H54 (cell line): ENCODE measurements at places on chromosomes 5 and 9.

DNA sequence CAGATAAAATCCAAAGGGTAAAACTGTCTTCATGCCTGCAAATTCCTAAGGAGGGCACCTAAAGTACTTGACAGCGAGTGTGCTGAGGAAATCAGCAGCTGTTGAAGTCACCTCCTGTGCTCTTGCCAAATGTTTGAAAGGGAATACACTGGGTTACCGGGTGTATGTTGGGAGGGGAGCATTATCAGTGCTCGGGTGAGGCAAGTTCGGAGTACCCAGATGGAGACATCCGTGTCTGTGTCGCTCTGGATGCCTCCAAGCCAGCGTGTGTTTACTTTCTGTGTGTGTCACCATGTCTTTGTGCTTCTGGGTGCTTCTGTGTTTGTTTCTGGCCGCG lies 727 bp upstream of the ADRB2 start:
- no peak for DNase-seq

- DNase-seq: no peak
These were observed 4.0 kb downstream of the GFI1B start for GRCh38 chr9:132982458-132982857.

GRCh38 chr5:171541341-171541776 lies 121.9 kb downstream of the FGF18 start:
- no peak for DNase-seq

- DNase-seq: no peak
These were observed 2.7 kb downstream of the OR2V2 start for GRCh38 chr5:181149806-181150733.

DNA sequence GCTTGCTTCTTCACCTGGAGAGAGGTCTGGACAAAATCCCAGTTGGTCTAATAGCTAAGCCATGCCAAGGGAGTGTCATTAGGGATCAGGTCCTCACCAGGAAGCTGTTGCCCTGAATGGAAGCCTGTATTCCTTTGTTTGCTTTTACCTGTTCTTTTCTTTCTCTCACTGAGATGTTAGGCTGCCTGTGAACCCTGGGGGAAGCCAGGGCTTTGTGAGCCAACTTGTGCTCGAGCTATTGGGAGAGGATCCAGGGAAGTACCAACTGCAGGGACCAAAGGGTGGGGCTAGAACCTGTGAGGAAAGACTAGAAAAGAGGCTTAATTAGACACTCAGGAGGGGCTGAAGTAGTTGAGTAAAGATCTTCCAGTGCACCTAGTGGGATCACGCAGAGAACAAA lies 451.2 kb upstream of the TLE4 start:
- no peak for DNase-seq

DNA sequence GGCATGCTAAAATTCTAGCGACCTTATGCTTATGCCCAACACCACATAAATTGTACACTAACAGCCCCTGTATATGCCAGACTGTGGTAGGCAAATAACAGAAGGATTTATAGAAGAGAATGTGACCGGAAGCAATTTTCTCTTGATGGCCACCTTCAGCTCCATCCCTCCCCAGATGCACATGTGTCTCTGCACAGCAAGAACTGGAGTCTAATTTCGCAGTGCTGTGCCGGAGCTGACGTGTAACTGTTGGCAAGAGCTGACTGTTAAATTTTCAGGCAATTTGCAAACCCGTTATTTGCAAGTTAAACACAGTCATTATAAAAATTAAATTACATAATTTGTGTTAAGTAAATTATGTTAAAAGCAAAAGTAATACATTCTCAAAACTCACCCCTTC lies 48.4 kb downstream of the PCA3 start:
- DNase-seq: no peak

GRCh38 chr5:79800979-79801827 lies 111.6 kb downstream of the CMYA5 start:
- DNase-seq: no peak

DNA sequence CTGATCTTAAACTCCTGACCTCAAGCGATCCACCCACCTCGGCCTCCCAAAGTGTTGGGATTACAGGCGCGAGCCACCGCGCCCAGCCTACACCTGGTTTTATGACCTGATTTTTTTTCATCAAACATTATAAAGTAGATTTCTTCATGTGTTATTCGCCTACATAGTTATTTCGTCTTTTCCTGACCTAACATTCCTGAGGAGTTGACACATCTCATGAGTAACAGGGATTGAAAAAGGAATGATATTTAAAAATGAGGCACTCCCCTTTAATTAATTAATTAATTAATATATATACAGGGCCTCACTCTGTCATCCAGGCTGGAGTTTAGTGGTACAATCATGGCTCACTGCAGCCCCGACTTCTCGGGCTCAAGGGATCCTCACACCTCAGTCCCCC lies 20.2 kb upstream of the MTMR12 start:
- DNase-seq: no peak

- DNase-seq: peak; percentile 92
These were observed 40.3 kb upstream of the ABCA1 start for GRCh38 chr9:104968025-104968982.

- DNase-seq: no peak
These were observed 2.7 kb upstream of the ANXA2R start for GRCh38 chr5:43042626-43043399.

- DNase-seq: no peak
These were observed 31.7 kb downstream of the CEP72 start for GRCh38 chr5:643811-644271.

DNA sequence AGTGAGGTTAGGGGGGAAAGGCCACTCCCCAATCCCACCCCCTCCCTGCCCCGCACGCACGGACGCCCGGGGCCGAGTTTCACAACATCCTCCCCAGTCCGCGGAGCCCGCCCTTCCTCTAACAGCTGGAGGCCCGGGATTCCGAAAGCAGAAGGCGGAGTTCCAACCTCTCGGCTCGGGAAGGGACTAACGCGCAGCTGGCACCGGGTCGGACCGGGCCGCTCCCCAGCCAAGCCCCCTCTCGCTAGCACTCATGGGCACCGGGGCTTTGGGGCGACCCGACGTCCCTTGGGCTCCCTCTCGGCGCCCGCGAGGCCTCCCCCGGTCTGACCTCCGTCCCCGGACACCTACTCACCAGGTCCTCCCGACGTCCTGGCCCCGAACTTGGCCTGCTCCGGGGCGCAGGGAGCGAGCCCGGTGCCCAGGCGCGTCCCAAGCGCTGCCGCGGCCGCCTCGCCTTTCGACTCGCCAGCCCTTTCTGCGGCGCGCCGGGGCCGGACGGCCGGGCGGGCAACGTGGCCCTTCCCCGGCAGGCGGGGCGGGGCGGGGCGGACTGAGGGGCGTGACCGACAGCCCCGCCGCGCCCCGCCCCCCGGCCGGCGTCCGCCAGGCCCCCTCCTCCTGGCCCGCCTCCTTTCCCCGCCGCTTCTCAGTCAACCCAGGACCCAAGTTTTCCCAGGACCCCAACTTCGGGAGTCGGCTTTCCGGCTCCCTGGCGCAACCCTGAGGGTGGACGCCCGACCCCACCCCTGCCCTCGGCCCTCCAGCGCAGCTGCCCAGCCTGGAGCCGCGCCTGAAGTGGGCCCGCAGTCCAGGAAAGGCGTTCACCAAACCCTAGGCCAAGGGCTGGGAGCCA lies at the start of gene MGAT1:
Gene MGAT1, minus strand, starts transcription at position 482 of the 856 bp plus-strand sequence. CDS start 9,835 bp downstream, outside the sequence.
- peak; percentile 71 for DNase-seq

GRCh38 chr5:122492675-122493074 lies 180.6 kb downstream of the SNCAIP start:
- DNase-seq: no peak

DNA sequence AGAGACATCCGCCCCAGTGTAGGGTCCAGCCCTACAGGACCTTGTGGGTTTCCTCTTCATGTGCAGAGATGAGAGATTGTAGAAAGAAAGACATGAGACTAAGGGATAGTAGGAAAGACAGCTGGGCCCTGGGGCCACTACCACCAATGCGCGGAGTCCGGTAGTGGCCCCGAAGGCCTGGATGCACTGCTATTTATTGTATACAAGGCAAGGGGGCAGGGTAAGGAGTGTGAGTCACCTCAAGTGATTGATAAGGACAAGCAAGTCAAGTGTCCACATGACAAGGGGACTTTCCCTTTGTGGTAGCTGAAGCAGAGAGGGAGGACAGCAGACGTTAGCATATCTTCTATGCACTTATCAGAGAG lies 6.2 kb upstream of the TMEM141 start:
- DNase-seq: no peak

GRCh38 chr9:133982971-133983720 lies 9.0 kb downstream of the VAV2 start:
- no peak for DNase-seq

DNA sequence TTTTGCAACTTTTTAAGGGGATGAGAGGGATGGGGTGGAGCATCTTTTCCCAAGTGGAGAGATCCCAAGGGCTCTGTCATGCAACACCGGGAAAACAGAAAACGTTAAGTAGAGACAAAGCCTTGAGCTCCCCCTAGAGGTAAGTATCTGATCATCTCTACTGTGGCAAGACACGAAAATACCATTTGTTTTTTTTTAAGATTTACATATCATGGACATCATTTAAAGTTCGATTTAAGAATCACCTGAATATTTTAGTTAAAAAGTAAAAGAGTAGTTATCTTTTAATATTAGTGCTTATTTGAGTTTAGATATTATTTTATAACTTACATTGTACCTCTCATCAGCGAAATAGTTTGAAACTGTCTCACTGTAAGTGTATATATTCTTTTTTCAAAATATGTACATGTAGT lies 200.4 kb downstream of the LRRC70 start:
- DNase-seq: peak; percentile 26

GRCh38 chr9:116574027-116574679 lies 113.0 kb upstream of the TRIM32 start:
- no peak for DNase-seq

- no peak for DNase-seq
These were observed 287.7 kb upstream of the DAP start for GRCh38 chr5:11048760-11049159.

- DNase-seq: no peak
These were observed 5.7 kb upstream of the AQP7 start for GRCh38 chr9:33408087-33408486.

DNA sequence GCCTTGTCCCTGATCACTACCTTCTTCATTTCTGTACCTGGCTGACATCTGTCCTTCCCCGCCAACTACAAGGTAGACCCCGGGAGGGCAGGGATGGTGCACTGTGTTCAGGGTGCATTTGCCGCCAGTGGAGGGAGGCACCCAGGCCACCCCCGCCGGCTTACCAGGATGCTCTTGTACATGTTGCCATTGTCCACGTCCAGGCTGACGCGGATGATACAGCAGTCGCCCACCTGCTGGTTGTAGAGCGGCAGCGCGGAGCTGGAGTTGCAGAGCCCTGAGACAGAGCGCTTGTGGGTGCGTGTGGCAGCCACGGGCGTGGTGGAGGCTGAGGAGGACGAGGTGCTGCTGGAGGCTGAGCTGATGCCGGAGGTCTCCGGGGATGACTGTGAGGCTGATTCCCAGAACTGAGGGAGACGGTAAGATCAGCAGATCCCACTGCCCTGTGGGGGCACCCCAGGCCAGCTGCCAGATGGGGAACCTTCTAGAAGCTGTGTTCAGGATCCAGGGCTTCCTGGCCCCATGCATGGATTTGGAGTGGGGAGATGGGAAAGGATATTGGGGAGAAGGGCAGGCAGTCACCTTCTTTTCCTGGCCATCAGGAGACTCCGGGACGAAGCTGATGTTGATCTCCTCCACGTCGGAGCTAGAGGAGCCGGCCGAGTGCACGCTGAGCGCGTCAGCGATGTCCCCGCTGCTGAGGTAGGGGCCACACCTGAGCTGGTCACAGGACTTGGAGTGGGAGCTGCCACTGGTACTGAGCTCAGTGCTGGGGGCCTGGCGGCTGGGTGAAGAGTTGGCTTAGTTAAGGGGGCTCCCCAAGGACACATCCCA lies 19.5 kb downstream of the RALGDS start:
- DNase-seq: no peak

- DNase-seq: no peak
These were observed 36.2 kb downstream of the IARS1 start for GRCh38 chr9:92257327-92257726.

GRCh38 chr9:105062222-105062855 lies 134.4 kb upstream of the ABCA1 start:
- no peak for DNase-seq
